Iris pigment epithelial cell (primary cell): ENCODE measurements at places on chromosomes 3 and 15.
A peak's percentile ranks its signal among the peaks of the same experiment; 100 is the strongest.

DNA sequence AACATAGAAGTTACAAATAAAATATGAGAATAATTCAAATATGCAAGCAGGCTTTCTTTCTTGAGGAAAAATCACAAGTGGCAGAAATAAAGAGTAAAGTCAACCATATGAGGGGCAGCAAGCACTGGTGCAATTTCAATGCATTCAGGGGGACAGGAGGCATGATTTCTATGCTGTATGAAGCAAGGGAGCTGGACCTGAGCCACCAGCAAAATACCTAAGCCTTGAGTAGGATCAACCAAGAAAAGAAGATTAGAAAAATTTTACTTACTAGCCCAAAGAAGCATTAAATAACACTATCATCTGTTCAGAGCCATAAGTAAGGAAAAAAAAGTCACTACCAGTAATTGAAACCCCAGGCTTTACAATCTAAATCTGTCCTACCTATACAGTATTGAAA is 6.3 kb downstream of the ADGRG7 start:
- DNase-seq: peak; percentile 79

- peak; percentile 85 for DNase-seq
Measured at GRCh38 chr15:70867911-70868467, 14.0 kb upstream of the LARP6 start.

GRCh38 chr3:124707656-124708062 is 22.6 kb upstream of the UMPS start:
- DNase-seq: peak; percentile 91

- DNase-seq: no peak
Measured at GRCh38 chr15:58057559-58057958, 8.0 kb downstream of the ALDH1A2 start.

- peak; percentile 78 for DNase-seq
Measured at GRCh38 chr3:197292083-197292646, 6.2 kb downstream of the DLG1 start.

GRCh38 chr3:134082582-134082981 is 52.9 kb upstream of the SLCO2A1 start:
- DNase-seq: no peak

- DNase-seq: peak; percentile 85
Measured at GRCh38 chr15:69092159-69092558, 68.3 kb upstream of the GLCE start.

- DNase-seq: no peak
Measured at GRCh38 chr3:133855002-133855370, 40.7 kb downstream of the RAB6B start.

DNA sequence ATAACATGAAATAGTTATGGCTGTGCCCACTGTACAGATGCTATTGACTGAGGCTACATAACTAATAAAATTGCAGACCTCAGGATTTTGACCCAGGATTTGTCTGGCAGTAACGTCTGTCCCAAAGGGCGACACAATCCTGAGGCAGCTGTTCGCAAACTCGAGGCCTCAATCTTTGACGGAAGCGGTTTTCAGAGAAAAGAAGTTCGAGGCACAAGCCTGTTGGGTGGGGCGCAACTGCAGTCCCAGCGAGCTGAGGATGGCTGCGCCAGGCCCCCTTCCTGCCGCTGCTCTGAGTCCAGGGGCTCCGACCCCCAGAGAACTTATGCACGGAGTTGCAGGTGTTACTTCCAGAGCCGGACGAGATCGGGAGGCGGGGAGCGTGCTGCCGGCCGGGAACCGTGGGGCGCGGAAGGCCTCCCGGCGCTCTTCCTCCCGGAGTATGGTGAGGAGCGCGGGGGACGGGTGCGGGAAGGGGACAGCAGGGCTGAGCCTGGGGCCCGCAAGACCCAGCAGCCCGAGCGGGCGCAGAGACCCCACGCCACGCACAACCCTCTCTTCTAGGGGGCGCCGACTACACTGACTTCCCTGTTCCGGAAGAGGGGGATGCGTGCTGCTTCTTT is at the start of gene PARP15:
Gene PARP15 (plus strand): TSS at position 242 of the 623 bp plus-strand sequence. CDS start 18 bp downstream, at position 260.
- no peak for DNase-seq

- DNase-seq: no peak
Measured at GRCh38 chr3:172303181-172303580, 145.1 kb downstream of the GHSR start.

GRCh38 chr15:80701676-80702311 is 6.7 kb downstream of the ABHD17C start:
- DNase-seq: no peak

- DNase-seq: no peak
Measured at GRCh38 chr3:16508243-16508578, 5.3 kb downstream of the RFTN1 start.

GRCh38 chr3:70519913-70520659 is 207.6 kb upstream of the MDFIC2 start:
- DNase-seq: peak; percentile 38

DNA sequence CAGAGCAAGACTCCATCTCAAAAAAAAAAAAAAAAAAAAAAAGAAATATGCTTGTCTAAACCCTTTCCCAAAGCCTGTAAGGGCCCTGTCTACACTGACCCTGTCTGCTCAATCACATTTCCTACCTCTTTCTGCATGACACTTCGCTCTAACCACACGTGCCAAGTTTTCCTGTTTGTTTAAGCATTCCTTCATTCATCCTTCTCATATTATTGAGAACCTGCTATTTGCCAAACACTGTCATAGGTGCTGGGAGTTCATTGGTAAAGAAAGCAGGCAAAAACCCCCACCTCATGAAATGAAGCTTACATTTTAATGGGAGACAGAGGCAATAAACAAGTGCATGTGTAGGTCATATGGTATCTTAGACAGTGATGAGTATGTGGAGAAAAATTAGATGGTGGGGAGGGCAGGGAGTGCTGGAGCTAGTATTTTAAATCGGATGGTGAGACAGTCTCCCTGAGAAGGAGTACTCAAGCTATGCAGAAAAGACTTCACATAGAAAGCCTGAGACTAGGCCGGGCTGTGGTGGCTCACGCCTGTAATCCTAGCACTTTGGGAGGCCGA is 48.0 kb downstream of the B3GNT5 start:
- DNase-seq: peak; percentile 77

- no peak for DNase-seq
Measured at GRCh38 chr15:48607846-48608245, 37.7 kb downstream of the FBN1 start.

GRCh38 chr15:57146506-57147201 is 228.2 kb downstream of the TCF12 start:
- DNase-seq: peak; percentile 60

DNA sequence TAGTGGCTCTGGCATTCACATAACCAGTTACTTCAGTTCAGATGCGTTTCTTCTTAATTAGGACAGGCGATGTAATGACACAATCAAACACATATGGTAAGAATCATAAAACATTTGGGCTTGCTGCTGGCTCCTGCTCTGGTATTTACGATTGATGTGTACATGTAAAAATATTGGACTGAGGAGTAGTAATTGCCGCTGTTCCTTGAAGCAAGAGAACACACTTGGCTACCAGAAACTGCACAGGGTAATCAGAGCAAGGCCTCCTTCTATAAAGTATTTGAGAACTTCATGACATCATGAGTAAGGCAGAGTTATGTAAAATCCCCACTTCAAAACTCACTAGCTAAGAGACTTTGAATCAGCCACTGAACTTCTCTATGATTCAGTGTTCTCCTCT is 158.1 kb downstream of the SSR3 start:
- DNase-seq: no peak

DNA sequence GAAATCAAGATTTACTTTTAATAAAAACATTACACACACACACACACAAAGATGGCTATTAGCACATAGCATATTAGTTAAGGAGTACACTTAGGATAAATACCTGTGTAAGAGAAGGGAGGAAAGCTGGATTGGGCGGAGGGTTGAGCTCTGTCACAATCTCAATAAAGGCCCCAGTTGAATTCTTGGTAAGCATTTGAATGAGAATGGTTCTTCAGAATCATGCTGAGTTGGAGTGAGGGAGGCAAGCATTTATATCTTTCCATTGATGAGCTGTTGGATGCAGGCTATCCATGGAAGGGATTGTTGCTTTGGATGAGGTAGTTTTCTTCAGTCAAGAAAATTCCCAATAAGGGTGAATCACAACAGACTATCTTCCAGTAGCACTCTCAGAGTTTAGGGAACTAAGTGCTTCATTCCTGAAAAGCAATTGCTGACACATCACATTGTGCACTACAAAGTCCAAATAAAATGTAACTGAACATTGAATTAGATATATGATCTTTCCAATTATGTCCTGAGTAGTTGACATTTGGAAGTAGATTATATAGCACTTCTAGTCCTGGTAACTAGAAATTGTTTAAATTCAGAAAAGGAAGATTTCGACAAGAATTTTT is 95.7 kb downstream of the SUCNR1 start:
- DNase-seq: no peak

GRCh38 chr3:17915341-17915740 is 172.9 kb upstream of the TBC1D5 start:
- no peak for DNase-seq

GRCh38 chr15:80584973-80585525 is 110.1 kb upstream of the ABHD17C start:
- DNase-seq: no peak

DNA sequence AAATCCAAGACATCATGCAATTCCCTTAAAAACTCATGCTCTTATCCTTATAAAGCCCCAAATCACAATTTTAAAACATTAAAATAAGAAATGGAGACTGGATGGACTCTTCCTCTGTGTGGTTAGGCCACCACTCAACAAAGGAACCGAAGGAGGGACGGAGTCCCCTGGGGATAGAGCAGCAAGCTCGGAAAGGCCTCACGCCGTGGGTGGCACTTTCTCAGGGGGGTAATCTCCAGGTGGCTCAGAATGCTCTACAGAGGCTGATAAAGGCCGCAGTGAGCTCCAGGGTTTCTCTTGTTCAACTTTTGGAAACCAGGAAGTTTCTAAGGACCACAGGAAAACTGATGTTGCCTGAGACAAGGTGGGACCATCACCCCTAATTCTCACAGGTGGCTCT is 23.2 kb downstream of the CCR9 start:
- no peak for DNase-seq

DNA sequence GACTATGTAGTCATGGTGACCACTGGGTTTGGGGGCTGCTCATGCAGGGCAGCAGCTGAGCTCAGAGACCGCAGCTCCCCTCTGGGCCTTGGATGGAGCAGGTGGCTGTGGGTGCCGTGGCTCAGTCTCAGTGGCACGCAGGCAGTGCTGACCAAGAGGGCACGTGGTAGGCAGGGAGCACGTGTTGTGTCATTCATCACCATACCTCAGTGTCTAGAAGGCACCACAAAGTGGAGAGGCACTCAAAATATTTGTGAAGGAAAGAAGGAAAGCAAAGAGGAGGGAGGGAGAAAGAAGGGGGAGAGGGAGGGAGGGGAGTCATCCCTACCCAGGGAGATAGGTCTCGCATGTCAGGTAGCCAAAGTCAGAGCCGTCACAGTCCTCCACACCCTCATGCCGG is 26.1 kb downstream of the EAF1 start:
- no peak for DNase-seq

DNA sequence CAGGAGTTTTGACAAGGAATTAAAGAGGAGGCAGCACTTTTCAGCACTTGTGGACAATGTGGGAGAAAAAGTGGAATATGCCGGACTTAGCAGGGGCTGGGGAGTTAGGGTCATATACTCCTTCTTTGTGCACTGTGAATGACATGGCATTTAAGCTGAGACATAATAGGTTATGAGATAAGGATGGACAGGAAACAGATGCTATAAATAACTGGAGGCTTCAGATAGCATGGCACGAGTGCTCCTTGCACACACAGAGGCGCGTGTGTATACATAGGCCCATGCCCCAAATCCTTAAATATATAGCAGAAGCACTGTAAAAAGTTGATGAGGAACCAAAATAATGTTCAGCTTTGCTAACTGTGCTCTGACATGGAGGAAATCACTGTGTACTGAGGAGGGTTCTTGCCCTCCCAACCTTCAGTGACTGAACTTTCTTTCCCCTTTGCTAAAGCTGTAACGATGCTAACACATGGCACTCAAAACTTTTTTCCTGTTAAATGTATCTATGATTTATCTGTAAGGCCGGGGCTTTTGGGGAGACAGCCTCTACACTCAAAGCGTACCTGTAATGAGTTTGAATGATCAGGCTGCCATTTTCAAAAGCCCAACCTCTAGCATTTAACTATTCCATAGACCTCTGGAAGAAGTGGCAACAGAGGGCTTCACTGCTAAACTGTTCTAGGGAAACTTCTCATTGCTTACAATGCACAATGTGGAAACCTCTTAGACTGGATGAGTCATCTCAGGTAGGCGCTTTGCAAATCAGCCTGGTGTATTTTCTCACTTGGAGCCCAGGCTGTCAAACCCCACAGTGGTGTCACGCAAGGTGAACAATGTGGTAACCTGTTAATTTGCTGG is 784.6 kb downstream of the NR2F2 start:
- DNase-seq: no peak

- DNase-seq: no peak
Measured at GRCh38 chr3:42988097-42988496, 9.0 kb downstream of the GASK1A start.

GRCh38 chr3:45878124-45878523 is 8.2 kb upstream of the CCR9 start:
- no peak for DNase-seq

GRCh38 chr3:51391566-51392354 is 675 bp downstream of the RBM15B start:
- peak; percentile 62 for DNase-seq

- no peak for DNase-seq
Measured at GRCh38 chr3:130323503-130323902, 22.0 kb upstream of the COL6A5 start.

GRCh38 chr15:34188711-34189110 is 21.2 kb downstream of the KATNBL1 start:
- peak; percentile 8 for DNase-seq

DNA sequence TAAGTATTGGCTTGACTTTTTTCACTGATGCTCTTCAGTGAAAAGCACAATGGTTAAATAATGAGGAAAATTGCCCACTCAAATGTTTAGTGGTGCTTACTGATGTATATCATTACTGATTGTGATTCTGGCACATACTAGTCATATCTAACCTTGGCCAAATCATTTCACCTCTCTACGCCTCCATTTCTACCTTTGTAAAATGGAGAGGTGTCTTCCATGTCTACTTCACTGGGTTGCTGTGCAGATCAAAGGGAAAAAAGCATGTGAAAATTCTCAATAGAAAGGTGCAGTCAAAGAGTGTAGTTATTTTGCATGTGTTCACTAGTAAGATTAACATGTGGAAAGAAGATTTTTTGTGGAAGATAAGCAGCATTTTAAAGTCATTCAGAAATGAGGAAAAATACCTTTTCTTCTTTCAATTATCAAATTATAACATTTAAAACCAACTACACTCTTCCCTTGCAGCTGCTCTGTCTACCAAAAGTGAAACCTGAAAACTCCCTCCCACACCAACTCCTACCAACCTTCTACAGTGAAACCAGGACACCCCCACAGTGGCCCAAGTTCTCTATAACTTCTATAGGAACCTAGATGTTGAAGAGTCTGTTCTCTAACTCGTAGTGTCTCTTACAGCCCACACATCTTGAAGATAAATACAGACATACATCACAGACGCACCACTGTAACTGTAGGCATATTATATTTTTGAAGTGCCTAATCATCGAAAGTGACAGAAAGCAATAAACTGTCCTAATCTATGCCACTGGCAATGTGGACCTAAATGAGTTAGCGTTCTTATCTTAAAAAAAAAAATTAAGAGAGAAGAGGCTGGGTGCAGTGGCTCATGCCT is 1.4 kb downstream of the CD200R1 start:
- DNase-seq: no peak

- DNase-seq: no peak
Measured at GRCh38 chr3:32428092-32429068, 36.7 kb downstream of the CMTM7 start.
